ENCODE measurements at places on chromosomes 12 and 14. TPM values are rescaled to one million over a fixed set of nuclear protein-coding genes. Genes with fewer than 3 reads are reported as not detected.
A peak's percentile ranks its signal among the peaks of the same experiment; 100 is the strongest.

ADSS1 gene
- 98.8 TPM for total RNA-seq

SLCO1B3 gene
- total RNA-seq = 0.10 TPM

HOXC12 gene
- total RNA-seq = not detected

RERGL gene
- 4.0 TPM for total RNA-seq

LHX5 gene
- total RNA-seq = not detected

TAS2R10 gene
- total RNA-seq = 2.8 TPM

ASB2 gene
- total RNA-seq = 69.5 TPM

SERPINA3 gene
- 1.5 TPM for total RNA-seq

PRKAB1 gene
- 41.1 TPM for total RNA-seq

PLEKHD1 gene
- 0.21 TPM for total RNA-seq

CIROP gene
- not detected for total RNA-seq

CCDC88C gene
- 29.8 TPM for total RNA-seq

- no peak for DNase-seq
Measured at GRCh38 chr14:30655124-30655523, 33.0 kb downstream of the SCFD1 start.

- no peak for DNase-seq
Measured at GRCh38 chr14:47300796-47301195, 374.6 kb downstream of the MDGA2 start.

DNA sequence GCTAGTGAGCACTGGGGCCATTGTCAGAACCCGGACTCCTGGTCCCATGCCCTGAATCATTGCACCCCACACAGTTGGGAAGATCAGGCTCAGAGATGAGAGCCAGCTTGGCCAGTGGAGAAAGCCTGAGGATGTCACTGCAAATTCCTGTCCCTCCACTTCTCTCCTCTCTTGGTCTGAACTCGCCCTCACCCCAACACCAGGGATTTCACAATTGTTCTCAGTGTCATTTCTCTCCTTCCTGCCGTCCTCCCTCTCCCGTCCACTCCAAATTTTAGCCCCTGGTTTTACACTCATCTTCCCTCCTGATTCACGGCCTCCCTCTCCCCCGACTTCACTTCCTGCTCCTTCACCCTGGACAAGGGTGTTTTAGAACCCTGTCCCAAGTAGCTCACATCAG lies 11.1 kb downstream of the KRT75 start:
- DNase-seq = no peak

GRCh38 chr12:100248886-100249285 lies 18.0 kb downstream of the DEPDC4 start:
- no peak for DNase-seq

GRCh38 chr12:103182299-103182698 lies 224.8 kb downstream of the ASCL1 start:
- DNase-seq = no peak

DNA sequence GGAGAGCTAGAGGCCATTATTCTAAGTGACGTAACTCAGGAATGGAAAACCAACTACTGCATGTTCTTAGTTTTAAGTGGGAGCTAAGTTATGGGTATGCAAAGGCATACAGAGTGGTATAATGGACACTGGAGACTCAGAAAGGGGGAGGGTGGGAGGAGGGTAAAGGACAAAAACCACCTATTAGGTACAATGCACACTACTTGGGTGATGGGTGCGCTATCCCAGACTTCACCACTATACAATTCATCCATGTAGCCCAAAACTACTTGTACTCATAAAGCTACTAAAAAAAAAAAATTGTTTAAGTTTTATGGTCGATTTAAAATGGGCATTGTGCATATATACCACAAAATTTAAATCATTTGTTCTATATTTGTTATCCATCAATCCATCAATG lies 24.3 kb downstream of the SLC41A2 start:
- no peak for DNase-seq

GRCh38 chr14:101167428-101167827 lies 263.9 kb upstream of the RTL1 start:
- no peak for DNase-seq

GRCh38 chr14:64450255-64450654 lies 15.0 kb upstream of the AKAP5 start:
- no peak for DNase-seq

DNA sequence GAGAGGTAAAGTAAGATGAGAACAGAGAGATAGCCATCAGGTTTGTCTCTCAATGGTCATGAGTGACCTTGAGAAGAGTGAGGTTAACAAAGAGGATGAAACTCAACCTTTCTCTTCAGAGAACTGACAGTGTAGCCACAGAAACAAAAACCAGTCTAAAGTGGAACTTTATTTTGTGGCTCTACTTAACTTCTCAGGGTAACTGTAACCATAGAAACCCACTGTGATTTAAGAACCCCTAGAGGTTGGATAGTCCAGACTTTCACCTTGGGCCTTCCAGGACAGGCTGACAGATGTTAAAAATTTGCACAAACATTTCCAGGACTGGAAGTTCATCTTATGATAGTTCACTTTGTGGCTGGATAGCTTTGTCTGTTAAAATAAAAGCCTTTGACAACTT lies 48.5 kb downstream of the ATP23 start:
- DNase-seq = peak; percentile 38

- DNase-seq = no peak
Measured at GRCh38 chr14:67559639-67560038, 26.5 kb downstream of the PLEKHH1 start.

GRCh38 chr14:60350366-60350720 lies 101.3 kb downstream of the PPM1A start:
- peak; percentile 27 for DNase-seq

DNA sequence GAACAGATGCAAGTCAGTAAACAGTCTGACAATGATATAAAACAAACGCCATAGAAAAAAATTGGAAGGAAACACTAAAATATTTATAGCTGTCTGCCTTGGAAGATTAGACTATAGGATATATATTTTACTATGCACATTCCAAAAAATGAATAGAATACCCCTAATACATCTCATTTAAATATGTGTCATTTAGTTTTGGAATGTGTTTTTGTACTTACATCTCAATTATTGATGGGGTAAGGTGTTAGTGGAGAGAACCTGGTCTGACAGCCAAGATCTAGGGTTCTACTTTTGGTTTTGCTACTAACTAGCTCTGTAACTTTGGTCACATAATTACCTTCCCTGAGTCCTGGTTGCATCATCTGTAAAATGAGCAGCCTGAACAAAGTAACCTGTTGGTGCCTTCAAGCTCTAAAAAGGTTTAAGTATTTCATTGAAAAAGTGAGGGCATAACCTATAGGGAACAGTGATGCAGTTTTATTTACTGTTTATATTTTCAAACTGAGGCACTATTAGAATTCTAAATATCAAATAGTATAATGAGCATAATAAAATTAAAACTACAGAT lies 28.6 kb upstream of the SLC6A13 start:
- DNase-seq = no peak

- peak; percentile 61 for DNase-seq
Measured at GRCh38 chr14:105333020-105333490, 18.5 kb downstream of the PACS2 start.

- peak; percentile 5 for DNase-seq
Measured at GRCh38 chr12:126960709-126961108, 1306.3 kb upstream of the TMEM132C start.

GRCh38 chr14:63725786-63726460 lies 1.9 kb downstream of the SGPP1 start:
- DNase-seq = peak; percentile 17

- DNase-seq = no peak
Measured at GRCh38 chr12:85016413-85016812, 19.7 kb downstream of the TSPAN19 start.

GRCh38 chr12:105659355-105660075 lies 329.0 kb downstream of the C12orf75 start:
- DNase-seq = peak; percentile 89

DNA sequence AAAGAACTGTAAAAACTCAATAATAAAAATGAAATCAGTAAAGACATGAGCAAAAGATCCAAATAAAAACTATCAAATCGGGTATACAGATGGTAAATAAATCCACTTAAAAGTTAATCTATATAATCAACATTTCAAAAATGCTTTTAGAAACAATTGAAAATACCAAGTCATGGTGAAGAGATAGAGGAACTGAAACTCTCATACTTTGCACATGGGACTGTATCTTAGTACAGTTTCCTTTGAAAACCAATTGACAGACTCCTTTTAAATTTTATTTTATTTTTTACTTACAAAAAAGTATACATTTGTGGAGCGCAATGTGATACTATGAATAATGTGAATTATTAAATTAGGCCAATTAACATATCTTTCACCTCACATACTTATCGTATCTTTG lies 98.6 kb upstream of the FAR2 start:
- DNase-seq = no peak

GRCh38 chr12:3417937-3418462 lies 73.0 kb upstream of the PRMT8 start:
- DNase-seq = no peak

DNA sequence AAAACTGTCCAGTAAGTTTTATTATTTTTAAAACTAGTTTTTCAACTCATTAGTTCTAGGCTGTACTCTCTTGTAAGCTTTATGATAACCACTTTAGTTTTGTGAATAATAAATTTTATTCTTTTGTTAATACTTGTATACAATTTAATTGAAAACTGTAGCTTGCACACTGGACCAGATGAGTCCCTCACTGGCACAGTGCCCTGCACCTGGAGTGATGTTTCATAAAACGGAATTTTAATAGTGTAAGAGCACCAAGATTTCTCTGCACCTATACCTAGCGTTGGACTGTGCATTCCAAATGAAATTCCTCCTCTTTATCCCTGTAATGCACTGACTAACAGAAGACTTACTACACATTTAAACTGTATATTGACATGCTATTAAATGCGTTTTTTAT lies 80.8 kb downstream of the PRIMA1 start:
- DNase-seq = no peak

DNA sequence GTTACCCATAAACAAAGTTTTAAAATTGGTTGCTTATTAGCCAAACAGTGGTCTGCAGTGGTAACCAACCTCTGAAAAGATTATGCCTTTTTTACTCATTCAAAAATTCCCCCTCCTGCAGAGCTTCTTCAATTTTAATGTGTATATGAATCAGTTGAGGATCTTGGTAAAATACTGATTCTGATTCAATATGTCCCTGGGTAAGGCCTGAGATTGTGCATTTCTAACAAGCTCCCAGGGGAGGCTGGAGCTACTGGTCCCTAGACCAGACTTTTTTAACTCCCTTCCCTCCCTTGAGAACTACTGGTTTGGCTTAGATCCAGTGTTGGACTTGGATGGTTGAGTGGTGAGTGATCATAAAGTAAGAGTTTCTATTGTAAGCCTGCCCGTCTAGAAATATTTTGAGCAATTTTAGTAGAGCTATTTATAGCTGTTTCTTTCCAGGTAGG lies 90.2 kb downstream of the FUT8 start:
- DNase-seq = no peak

- no peak for DNase-seq
Measured at GRCh38 chr12:68190301-68190700, 30.8 kb upstream of the IFNG start.

- DNase-seq = no peak
Measured at GRCh38 chr12:46698003-46698402, 127.8 kb downstream of the SLC38A4 start.

DNA sequence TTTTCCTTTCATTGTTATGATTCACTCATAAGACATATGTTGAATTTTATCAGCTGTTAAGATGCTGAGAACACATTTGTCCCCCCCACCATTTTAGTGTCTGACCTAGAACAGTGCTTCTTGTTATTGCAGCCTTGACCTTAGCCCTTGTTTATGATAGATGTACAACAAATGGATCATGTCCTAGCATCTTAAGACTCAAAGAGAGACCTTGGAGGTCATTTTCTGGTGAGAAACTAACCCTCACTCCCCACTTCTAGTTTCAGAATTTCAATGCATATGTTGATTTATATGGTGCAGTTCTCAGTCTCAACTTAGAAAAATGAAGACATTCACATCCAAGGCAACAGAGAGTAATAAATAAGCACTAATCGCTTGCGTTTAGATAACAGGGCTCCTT lies 391.2 kb downstream of the AEBP2 start:
- no peak for DNase-seq

GRCh38 chr14:64405295-64405694 lies 17.1 kb downstream of the MTHFD1 start:
- DNase-seq = no peak

DNA sequence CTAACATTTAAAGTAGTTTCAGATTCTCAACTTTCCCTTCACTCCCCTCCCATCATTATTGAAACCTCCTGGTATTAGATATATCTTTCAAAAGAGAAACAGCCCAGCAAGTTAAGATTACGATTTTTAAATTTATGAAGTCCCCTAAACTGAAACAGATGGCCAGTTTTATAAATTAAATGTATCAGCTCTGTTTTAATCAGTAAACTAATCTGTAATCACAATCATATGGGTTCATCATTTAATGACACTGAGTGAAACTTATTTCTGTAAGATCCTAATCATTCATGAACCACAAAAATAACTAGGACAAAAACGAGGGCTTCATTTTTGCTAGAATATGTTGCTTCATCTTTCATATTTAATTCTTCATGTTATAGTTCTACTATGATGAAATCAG lies 137.8 kb downstream of the EPS8 start:
- no peak for DNase-seq

GRCh38 chr12:25248137-25248536 lies 2.6 kb downstream of the KRAS start:
- no peak for DNase-seq

- DNase-seq = no peak
Measured at GRCh38 chr12:84201976-84202375, 710.6 kb downstream of the SLC6A15 start.

- DNase-seq = no peak
Measured at GRCh38 chr12:127162902-127163301, 1104.1 kb upstream of the TMEM132C start.

DNA sequence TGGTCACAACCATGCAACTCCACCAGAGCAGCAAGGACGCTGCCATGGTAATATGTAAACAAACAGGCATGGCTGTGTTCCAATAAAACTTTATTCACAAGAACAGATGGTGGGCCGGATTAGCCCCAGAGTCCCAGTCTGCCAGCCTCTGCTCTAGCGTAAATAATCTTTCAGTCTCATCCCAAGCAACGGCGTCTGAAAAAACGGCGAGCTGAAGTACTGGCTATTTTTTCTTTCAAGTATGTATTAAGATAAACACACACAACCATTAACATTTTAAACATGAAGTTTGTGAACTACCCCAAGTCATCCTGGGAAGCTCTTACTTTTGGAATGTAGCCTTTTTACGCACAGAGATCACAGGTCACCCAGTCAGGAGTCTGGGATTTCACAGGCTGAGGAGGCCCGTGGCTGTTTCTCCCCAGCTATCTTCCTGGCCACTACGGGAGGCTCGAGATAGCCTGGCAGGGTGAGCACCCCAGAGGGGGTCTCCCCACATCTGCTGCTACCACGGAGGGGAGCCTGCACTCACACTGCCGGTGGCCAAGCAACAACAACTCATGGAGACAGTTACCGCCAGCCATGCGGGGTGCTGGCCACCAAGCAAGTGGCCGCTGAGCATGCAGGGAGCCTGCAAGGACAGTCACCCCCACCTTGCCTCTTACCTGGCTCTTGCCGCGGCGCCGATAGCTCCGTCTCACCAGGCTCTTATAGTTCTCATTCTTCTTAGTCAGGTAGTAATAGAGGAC lies 124.6 kb downstream of the RFLNA start:
- no peak for DNase-seq

DNA sequence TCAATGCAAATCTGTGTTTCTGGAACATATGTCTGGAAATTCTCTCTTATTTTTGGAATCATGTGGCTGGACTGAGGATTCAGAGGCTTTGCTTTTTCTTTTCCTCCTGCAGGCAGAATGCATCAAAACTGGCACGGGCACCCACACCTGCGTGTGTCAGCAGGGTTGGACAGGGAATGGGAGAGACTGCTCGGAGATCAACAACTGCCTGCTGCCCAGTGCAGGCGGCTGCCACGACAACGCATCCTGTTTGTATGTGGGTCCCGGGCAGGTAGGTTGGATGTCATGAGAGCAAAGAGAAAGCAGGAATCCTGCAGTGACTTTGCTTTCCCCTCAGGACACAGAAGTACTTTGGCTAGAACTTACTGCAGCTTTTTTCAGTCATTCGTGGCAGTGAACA lies 90.3 kb downstream of the STAB2 start:
- DNase-seq = no peak

Measured in tongue (tissue), 3 donors.